Adrenal gland (tissue), 19 donors: ENCODE measurements at places on chromosomes 7 and 10.

DNA sequence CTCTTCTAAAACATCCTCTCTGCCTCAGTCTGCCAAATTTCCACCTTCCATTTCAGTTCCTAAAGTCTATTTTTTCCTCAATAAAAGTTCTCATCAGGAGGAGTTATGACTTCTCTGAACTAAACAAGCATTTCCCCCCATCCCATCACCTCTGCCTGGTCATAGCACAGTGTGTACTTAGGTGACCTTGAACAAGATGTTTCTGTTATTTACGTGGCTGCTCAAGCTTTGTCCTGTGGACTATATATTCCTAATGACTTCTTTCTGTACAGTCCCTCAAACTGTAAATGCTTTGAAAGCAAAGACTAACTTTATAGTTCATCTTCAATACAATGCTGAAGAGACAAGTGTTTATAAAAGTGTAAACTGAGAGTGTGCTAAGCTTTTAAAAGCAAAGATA lies 166.9 kb downstream of the CPEB3 start:
- DNase-seq: no peak

DNA sequence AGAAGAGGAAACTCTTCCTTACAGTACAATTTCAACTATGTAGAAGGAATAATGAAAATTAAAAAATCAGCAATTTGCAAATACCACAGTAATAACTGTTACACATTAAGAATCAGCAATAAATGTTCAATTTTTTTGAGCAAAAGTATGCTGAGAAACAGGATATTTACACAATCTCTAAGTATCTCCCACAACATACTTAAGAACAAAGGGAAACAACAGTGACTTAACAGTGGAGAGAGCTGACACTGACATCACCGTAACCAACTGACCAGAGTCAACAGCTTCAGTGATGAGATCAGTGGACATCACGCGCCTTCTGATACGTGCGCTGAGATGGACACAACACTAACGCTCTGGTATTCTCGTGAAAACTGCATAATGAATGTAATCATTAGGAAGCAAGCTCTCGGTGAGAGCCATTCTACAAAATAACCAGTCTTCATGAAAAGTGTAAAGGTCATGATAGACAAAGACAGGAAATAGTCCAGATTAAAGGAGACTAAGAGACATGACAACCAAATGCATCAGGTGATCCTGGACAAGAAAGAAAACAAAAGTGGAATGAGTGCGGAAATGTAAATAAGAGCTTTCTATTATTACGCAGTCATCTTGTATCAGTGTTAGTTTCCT lies 82.6 kb downstream of the PIP4K2A start:
- no peak for DNase-seq

DNA sequence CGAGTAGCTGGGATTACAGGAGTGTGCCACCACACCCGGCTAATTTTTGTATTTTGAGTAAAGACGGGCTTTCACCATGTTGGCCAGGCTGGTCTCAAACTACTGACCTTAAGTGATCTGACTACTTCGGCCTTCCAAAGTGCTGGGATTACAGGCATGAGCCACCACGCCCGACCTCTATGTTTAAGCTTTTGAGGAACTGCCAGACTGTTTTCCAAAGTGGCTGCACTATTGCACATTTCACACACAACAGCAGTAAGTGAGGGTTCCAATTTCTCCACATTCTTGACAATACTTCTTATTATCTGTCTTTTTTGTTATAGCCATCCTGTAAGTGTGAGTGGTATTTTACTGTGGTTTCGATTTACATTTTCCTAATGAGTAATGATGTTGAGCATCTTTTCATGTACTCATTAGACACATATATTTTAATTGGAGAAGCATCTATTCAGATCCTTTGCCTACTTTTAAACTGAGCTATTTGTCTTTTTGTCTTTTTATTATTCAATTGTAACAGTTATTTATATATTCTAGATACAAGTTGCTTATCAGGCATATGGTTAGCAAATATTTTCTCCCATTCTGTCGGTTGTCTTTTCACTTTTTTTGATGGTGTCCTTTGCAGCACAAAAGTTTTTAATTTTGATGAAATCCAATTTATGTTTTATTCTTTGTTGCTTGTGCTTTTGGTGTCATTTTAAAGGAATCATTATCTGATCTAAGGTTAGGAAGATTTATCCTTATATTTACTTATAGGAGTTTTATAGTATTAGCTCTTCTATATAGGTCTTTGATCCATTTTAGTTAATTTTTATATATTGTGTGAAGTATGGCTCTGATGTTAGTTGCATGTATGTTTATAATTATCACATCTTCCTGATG lies 12.8 kb upstream of the IRF5 start:
- no peak for DNase-seq

DNA sequence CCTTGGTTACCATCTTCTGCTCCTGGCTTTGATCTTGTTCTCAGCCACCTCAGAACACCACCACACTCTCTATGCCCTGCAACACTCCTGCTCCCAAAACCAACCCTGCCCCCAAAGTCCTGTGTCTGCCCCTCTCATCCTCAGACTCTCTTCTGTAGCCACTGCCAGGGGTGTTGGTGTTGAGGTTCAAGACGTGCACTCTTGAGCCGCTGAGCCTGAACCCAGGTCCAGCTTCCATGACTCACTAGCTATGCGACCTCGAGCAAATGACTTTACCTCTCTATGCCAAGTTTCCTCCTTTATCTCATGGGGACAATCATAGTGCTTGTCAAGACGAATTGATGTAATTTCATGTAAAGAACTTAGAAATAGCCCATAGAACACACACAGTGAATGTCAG lies 840 bp upstream of the ATP6V0A4 start:
- no peak for DNase-seq

GRCh38 chr7:125934955-125935354 lies 1005.3 kb upstream of the POT1 start:
- no peak for DNase-seq

DNA sequence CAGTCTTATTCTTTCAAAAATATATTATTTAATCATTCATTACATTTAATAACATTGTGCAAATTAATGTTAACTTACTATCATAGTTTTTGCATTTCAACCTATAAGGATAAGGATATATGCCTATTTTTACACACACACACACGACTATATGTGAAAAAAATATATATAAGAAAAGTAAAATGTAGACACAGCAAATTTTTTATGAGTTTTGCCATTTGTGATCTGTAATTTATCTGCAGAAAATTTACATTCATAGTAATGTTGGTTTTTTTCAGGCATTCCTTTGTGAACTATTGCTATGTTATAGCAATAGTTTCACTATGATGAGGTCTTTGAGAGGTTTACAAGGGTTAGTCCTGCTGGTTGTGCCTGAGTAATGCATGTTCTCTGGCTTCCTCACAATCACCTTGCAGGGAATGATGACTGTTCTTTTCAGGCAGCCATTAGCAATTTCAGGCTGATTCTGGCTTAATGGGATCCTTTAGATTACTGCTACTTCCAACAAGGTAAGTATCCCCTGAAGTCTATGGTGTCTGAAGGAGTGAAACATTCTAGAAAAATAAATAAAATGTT lies 183.7 kb upstream of the CDK1 start:
- no peak for DNase-seq

DNA sequence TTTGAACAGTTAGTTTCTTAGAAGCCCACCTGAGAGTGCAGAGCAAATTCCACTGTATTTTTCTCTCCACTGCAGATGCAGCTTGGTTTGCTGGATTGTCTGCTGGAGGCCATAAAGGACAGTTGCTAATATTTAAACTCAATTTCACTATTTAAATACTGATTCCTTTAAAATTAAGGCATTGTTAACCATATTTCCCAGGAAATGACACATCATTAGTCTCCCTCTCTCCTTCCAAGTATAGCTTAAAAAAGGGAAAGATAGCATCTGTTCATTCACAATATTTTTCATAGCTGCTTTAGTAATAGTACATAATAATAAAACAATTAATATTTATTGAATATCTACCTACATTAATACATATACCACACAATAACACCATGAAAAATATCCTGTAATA lies 252.9 kb downstream of the HGF start:
- no peak for DNase-seq

- DNase-seq: no peak
Measured at GRCh38 chr7:54330216-54330800, 211.9 kb upstream of the VSTM2A start.

DNA sequence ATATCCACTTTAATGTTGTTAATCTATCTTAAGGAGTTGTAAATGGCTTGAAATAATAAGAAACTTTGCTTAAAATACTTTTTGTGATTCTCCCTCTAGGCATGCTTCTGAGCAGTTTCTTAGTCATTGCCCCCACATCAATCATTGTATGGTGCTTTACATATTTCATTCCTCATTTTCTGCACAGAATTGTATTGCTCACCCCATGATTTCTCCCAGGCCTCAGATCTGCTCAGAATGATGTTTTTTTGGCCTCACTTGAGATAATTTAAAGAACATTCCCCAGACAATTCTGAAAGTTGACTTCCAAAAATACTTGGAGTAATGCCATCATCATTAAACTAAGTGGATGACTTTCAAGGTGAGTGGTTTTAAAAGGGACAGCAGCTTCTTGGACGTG lies 82.1 kb upstream of the PRPS1L1 start:
- DNase-seq: no peak

DNA sequence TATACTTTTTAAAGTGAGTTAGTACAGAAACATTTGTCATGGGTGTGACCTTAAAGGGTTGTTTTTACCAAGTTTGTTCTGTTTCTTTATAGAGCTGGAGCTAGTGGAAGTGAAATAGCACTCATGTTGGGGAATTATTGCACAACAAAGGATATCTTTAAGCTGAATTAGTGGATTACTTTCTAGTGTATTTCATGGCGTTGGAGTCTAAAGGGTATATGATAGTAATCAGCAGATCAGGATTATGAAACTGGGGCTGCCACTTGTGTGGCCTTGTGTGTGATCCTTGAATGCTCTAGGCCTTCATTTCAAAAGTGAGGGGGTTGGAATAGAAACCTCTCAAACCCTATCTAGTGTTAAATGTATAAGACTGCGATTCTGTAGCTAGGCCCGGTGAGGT lies 123.6 kb downstream of the LYZL1 start:
- DNase-seq: no peak

DNA sequence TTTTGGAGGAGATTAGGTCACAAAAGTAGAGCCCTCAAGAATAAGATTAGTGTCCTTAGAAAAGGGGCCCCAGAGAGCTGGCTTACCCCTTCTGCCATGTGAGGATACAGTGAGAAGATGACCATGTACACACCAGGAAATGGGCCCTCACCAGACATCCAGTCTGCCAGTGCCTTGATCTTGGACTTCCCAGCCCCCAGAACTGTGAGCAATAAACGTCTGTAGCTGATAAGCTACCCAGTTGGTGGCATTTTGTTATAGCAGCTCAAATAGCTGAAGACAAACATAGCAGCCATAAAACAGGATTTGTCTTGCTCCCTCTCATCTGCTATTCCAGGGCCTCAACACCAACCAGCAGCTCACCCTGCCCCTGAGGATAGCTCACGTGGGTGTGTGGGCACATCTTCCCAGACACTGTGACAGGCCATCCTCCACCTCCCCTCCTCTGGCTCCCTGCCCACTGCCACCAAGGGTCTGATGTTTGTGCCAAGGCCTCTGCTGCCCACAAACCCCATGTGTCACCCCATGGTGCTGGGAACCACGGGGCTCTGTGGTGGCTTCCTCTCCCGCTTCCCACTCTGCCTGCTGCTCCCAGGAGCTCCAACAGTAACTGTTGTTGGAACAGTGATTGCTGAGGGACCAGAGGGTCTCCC lies 252.4 kb downstream of the USP6NL start:
- no peak for DNase-seq

DNA sequence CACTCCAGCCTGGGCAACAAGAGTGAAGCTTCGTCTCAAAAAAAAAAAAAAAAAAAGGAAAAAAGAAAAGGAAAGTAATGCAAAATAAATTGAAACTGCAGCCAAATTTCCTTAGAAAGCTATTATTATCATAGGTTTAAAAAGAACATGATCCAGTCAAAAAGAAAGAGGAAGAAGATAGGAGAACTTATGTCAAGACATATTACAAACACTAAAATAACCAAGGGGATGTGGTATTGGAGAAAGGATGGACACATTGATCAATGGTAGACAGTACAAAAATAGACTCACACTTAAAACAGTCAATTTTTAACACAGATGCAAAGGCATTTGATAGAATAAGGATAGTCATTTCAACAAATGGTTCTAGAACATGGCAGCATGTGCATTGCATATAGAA lies 27.3 kb upstream of the PFKP start:
- no peak for DNase-seq

DNA sequence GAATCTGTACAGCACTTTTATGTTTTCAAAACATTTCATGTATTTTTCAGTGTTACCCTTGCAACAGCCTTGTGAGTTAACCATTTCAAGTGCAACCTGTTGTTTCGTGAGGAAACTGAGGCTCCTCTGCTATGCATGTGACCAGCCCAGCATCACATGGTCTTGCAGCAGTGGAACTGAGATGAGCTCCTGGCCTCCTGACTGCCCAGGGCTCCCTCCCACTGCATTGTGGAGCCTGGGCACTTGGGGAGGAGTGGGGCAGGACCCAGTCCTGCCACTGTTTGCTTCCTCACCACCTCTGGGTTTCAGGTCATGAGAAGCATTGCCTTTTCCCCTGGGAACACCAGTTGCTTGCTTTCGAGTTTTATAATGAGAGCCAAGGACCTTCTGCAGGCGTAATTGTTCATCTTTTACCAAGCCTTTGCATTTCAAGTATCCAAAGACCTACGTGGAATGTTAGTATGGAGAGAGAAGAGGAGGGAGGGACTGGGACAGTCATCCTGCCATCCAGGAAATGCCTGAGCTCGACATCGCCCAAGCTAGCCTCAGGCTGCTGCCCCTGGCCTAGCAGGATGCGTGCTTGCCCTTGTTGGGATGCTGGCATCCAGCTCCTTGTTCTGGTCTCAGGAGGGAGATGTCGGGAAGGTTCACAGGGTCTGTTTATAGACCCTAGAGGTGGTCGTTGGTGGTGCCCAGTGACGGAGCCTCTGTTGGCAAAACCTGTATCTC lies 32.3 kb upstream of the BHLHA15 start:
- no peak for DNase-seq
